ENCODE measurements at places on chromosomes 7 and 10.

DNA sequence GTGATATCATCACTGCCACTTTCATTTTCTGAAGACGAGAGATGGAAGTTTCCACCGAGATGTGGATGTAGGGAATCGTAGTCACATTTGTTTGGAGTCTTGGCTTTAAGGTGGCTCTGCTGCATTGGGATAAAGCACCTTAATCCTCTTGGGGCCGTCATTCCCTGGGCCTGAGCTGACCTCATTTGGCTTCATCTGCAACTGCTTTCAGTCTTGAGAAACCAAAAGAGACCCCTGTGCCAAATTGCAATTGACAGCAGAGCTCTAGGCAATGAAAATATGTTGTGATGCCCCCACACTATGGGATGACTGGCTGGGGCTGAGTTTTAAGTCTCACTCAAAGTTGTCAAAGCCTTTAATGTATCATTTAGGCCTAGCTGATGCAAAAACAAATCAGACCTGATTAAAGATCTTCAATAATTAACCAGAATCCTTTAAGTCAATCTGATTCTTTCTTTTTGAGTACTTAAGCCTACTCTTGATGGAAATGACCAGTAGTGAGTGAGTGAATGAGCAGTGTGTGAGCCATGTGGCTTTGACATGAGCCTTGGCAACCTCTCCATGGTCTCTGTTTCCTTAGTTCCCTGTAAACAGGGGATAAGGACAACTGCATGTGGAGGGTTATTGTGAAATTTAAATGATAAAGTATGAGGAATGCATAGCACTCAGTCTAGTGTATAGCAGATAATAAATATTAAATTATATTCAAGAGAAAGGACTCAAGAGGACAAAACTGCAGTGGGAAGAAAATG is 155.0 kb downstream of the BMPER start:
- DNase-seq = no peak

GRCh38 chr7:151505836-151506468 is 13.7 kb downstream of the RHEB start:
- no peak for DNase-seq

GRCh38 chr7:35520810-35521625 is 173.9 kb downstream of the HERPUD2 start:
- DNase-seq = no peak

DNA sequence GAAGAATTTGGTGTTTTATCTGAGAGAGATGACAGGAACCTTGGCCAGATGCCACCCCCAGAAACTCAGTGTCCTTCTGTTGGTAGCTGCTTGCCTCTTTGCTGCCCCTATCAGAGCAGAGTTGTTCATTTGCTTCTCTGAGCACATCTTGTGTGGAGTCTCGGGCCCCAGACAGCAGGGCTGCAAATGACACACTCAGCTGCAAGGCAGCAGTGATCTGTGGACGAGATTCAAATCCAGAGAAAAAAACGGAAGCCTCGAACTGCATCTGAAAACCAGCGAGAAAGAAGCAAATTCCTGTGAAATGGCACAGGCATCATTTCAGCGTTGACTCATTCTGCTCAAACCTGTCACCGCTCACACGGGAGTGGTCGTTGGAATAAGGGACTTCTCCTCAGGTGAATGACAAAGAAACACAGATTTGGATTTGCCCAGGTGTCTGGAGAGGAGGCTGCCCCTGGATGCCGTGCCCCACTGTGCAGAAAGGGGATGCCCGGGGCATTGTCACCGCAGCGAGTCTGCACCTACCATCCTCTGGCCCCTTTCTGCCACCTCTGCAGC is 144.7 kb downstream of the PFKFB3 start:
- no peak for DNase-seq

GRCh38 chr7:494259-494687 is 25.4 kb downstream of the PDGFA start:
- no peak for DNase-seq

GRCh38 chr10:38045129-38045528 is 34.7 kb downstream of the ZNF33A start:
- DNase-seq = no peak

DNA sequence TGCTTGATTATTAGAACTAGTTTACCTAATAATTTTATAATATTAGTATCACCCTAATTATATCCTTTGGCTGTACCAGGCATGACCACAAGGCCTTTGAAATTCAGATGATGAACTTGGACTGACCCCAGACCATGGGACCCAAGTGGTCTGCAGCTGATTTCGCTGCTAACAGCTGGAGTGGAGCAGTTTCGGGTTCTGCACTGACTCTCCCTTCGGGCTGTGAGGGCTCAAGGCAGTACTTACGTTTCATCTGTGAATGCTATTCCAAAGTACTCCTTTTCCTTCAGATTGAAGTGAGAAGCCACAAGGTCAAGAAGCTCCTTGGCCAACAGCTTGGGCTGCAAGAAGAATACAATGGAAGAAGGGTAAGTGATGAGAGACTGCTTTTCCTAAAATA is 223.8 kb downstream of the PRPF18 start:
- DNase-seq = no peak

GRCh38 chr7:135943134-135943879 is 33.9 kb downstream of the MTPN start:
- no peak for DNase-seq
